ENCODE measurements at places on chromosomes 7 and 10. TPM values are rescaled to one million over a fixed set of nuclear protein-coding genes. Genes with fewer than 3 reads are reported as not detected.

GRCh38 chr10:13213163-13213562 is 21.0 kb downstream of the UCMA start:
- H3K4me1 ChIP-seq = no peaks in the 10 kb centered on the region
- DNase-seq = no peak
- H3K27me3 ChIP-seq = no peaks in the 10 kb centered on the region
- H3K4me3 ChIP-seq = no peak overlapping the region

- DNase-seq = no peak
- H3K4me1 ChIP-seq = no peaks in the 10 kb centered on the region
- H3K36me3 ChIP-seq = no peaks in the 10 kb centered on the region
- H3K4me3 ChIP-seq = no peak overlapping the region
- no peaks in the 10 kb centered on the region for H3K27me3 ChIP-seq
- H3K27ac ChIP-seq = no peak overlapping the region
These were observed 79.4 kb upstream of the PRKAR2B start for GRCh38 chr7:106965108-106965507.

- no peak overlapping the region for H3K4me3 ChIP-seq
- DNase-seq = no peak
- no peaks in the 10 kb centered on the region for H3K27me3 ChIP-seq
- H3K36me3 ChIP-seq = no peaks in the 10 kb centered on the region
- no peaks in the 10 kb centered on the region for H3K4me1 ChIP-seq
- H3K27ac ChIP-seq = no peak overlapping the region
These were observed 3.5 kb downstream of the TMEM273 start for GRCh38 chr10:49184642-49185111.

DNA sequence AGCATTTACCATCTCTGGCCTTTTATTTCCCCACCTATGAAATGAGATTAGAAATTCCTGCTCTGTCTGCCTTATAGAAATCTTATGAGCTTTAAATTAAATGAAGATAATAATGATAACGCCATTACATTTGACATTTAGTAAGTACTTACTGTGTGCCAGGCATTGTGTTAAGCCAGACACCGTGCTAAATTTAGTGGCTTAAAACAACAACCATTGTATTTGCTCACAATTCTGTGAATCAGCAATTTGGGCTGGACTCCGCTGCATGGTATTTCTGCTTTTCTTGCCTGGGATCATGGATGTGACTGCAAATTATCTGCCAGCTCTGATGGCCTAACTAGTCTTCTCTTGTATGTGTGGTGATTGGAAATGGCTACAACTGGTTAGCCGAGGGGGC is 56.4 kb upstream of the CCDC6 start:
- H3K4me1 ChIP-seq = no peaks in the 10 kb centered on the region
- H3K27ac ChIP-seq = no peak overlapping the region
- no peaks in the 10 kb centered on the region for H3K36me3 ChIP-seq
- H3K4me3 ChIP-seq = no peak overlapping the region
- H3K27me3 ChIP-seq = no peaks in the 10 kb centered on the region
- DNase-seq = no peak

GRCh38 chr7:148286150-148286549 is 304.4 kb upstream of the C7orf33 start:
- DNase-seq = no peak
- no peaks in the 10 kb centered on the region for H3K27me3 ChIP-seq
- H3K4me3 ChIP-seq = no peak overlapping the region
- no peaks in the 10 kb centered on the region for H3K4me1 ChIP-seq

- peaks cover 3% of the 10 kb centered on the region for H3K4me1 ChIP-seq
- H3K27me3 ChIP-seq = no peaks in the 10 kb centered on the region
- no peak for DNase-seq
- H3K4me3 ChIP-seq = peak overlapping the region; percentile 37
- H3K27ac ChIP-seq = peak overlapping the region; percentile 48
- no peaks in the 10 kb centered on the region for H3K36me3 ChIP-seq
These were observed 14.4 kb downstream of the HTRA1 start for GRCh38 chr10:122475591-122476332.

DNA sequence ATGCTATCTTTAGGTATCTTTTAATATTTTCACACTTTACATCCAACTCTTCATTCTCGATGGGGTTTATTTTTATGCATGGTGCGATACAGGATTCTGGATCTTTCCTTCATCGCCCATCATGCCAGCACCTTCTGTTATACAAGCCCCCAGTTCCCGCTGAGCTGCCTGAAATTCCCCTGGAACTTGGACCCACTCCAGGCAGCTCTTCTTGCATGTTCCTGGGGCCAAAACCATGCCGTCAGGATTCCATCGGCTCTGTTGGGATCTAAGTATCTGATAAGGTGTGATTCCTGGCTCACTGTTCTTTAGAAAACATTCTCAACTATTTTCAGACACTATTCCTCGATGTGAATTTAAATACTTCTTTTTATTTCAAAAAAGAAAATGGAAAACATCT is 40.5 kb upstream of the PPP2R2D start:
- H3K4me3 ChIP-seq = no peak overlapping the region
- H3K27me3 ChIP-seq = peaks cover 37% of the 10 kb centered on the region
- H3K4me1 ChIP-seq = no peaks in the 10 kb centered on the region
- H3K27ac ChIP-seq = no peak overlapping the region

DNA sequence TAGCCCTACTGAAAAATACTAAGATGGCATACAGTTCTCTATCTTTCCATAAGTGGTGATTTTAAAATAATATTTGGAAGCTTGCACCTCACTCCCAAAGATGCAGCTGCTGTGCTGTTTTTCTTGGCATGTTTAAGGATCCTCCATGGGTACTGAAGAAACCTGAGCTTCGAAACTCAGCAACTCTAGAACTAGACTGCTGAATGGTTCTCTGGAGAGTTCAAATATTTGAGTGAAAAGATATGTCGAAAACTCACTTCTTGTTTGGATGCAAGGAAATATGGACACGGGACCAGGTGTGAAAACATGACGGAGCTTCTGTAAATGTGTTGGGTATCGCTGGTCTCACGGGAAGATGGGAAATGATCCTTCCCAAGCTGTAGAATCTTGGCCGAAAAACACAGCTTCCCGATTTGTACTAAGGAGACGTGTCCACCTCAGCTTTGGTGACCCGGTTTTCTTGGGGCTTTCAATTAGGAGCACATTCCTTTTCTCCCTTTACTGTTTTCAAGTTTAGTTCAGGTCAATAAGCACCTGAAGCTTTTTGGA is 543.8 kb upstream of the NRP1 start:
- no peaks in the 10 kb centered on the region for H3K4me1 ChIP-seq
- DNase-seq = no peak
- H3K27me3 ChIP-seq = no peaks in the 10 kb centered on the region
- H3K27ac ChIP-seq = no peak overlapping the region
- H3K36me3 ChIP-seq = no peaks in the 10 kb centered on the region

GRCh38 chr7:110719741-110720140 is 371.2 kb upstream of the LRRN3 start:
- H3K4me1 ChIP-seq = no peaks in the 10 kb centered on the region
- no peaks in the 10 kb centered on the region for H3K27me3 ChIP-seq
- no peak for DNase-seq

- no peak overlapping the region for H3K27ac ChIP-seq
- H3K27me3 ChIP-seq = no peaks in the 10 kb centered on the region
- H3K4me1 ChIP-seq = no peaks in the 10 kb centered on the region
These were observed 30.7 kb downstream of the ZNF777 start for GRCh38 chr7:149430192-149430591.

GRCh38 chr7:12133865-12134264 is 77.2 kb upstream of the TMEM106B start:
- no peaks in the 10 kb centered on the region for H3K27me3 ChIP-seq
- no peak overlapping the region for H3K4me3 ChIP-seq
- H3K27ac ChIP-seq = no peak overlapping the region
- H3K4me1 ChIP-seq = no peaks in the 10 kb centered on the region

DNA sequence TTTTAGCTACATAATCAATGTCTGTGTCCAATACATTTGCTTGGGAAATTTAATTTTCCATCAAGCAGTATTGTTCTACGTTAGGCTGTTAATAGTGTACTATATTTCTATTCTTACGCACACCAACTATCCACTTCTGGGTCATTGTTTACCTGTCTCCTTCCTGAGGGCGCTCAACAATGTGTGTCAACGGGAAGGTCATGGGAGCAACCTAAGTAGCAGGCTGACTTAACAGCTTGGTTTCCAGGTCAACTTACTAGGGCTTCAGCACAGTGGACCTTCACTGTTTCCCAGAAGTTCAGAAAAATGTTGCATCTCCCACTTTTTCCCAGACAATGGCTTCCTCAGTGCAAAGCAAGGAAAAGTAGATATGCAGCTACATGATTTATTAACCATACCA is 13.7 kb downstream of the THSD7A start:
- no peak for DNase-seq
- no peak overlapping the region for H3K4me3 ChIP-seq
- no peak overlapping the region for H3K27ac ChIP-seq
- no peaks in the 10 kb centered on the region for H3K36me3 ChIP-seq

GRCh38 chr7:158487631-158488151 is 99.9 kb downstream of the PTPRN2 start:
- H3K4me1 ChIP-seq = no peaks in the 10 kb centered on the region
- no peak overlapping the region for H3K4me3 ChIP-seq
- DNase-seq = no peak
- no peak overlapping the region for H3K27ac ChIP-seq

DNA sequence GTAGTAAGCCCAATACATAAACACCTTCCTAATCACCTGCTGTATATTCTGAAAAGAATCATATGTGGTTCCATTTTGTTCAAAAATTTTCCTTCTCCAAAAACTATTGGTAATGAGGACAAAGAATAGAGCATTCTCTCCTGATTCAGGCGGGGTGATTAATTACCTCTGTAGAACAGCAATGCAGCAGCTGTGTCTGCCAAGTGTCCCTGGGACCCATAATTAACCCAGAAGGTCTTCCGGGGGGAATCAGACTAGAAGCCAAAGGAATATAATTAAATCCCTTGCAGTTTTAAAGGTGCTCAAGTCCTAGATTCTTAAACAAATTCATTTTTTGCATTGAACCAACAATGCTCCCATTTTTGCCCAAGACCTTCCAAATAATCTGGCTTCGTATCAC is 60.3 kb upstream of the ABLIM1 start:
- H3K36me3 ChIP-seq = no peaks in the 10 kb centered on the region
- no peak overlapping the region for H3K4me3 ChIP-seq
- H3K4me1 ChIP-seq = no peaks in the 10 kb centered on the region
- H3K27me3 ChIP-seq = no peaks in the 10 kb centered on the region
- no peak for DNase-seq

DNA sequence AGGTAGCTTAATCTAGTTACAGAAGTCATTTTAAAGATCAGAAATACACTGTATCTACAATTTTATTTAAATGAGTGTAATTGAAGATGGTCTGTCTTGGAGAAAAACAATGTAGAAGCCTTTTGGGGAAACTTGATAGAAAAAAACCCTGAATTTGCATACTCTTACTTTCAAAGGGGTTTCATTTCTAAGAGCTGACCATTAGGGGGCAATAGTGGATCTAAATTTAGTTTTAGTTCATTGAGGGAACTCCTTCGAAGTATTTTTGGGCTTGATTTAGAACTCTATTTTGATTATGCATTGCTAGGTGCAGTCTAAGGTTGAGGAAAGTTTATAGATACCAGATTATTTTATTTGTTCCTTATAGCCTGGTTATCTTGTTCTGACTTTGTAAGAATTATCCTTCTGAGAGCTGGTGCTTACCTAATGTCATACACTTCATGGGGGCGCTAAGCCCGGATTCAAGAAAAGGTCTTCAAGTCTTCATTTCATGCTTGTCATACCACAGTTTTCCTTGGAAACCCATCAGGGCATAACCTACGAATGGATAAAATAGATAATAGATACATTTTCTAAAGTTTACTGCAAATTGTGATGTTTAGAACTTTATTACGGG is 69.1 kb upstream of the MXI1 start:
- DNase-seq = no peak
- H3K4me1 ChIP-seq = no peaks in the 10 kb centered on the region
- H3K27me3 ChIP-seq = no peaks in the 10 kb centered on the region

GRCh38 chr7:47471831-47472230 is 110.1 kb downstream of the TNS3 start:
- no peaks in the 10 kb centered on the region for H3K36me3 ChIP-seq
- peak overlapping the region; percentile 55 for H3K27ac ChIP-seq
- DNase-seq = no peak

DNA sequence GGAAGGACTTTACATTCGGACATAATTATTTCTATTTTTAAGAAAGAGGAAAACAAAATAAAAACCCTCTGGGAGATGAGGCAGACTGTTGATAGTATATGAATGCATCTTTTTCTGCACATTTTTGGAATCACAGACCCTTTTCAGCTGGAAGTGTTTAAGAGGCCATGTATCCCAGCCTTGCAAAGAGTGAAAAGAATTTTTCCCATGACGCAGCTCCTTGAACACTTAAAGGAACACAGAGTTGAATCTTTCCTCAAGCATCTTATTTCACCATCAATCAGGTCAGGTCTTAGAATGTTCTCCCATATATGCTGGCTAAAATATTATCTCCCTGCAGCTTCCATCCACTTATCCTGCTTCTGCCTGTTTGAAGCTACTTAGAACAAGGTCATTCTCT is 45.9 kb upstream of the PAPSS2 start:
- no peaks in the 10 kb centered on the region for H3K36me3 ChIP-seq
- no peaks in the 10 kb centered on the region for H3K4me1 ChIP-seq
- no peak overlapping the region for H3K4me3 ChIP-seq
- no peak overlapping the region for H3K27ac ChIP-seq
- H3K27me3 ChIP-seq = no peaks in the 10 kb centered on the region

DNA sequence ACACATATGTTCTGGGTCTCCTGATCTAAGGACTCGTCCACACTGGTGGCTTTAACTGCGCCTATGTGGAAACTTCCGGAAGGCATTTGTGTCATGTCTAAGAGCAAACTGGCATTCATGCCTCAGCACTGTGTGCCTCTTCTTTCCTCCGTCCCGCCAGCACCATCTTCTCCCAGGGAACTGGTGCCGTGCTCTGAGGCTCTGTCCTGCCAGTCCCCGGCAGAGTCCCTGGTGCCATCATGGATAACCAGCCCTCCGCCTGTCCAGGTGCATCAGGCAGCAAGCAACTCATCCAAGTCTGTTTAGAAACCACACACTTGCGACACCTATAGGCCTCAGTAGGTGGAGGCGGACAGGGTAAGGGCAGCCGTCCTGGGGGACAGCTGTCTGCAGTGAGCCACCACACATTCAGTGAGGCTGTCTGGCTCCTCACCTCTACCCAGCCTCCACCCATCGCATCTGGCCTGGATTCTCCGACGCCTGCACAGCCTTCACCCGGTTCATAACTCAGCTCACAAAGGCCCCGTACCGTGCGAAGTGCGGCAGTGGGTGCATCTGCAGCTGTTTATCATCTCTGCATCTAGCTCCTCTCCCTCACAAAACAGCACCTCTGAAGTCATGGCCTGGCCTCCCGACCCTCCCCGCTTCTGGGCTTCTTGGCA is 162.7 kb downstream of the DIP2C start:
- H3K27ac ChIP-seq = no peak overlapping the region
- DNase-seq = no peak
- H3K4me1 ChIP-seq = no peaks in the 10 kb centered on the region
- H3K36me3 ChIP-seq = no peaks in the 10 kb centered on the region
- no peaks in the 10 kb centered on the region for H3K27me3 ChIP-seq

GRCh38 chr7:129053938-129054437 is 923 bp downstream of the TNPO3 start:
- no peaks in the 10 kb centered on the region for H3K36me3 ChIP-seq
- peak overlapping the region; percentile 98 for H3K27ac ChIP-seq
- no peaks in the 10 kb centered on the region for H3K27me3 ChIP-seq

The LBX1 gene
- not detected for total RNA-seq

The CUBN gene
- 5.7 TPM for total RNA-seq

The GRM3 gene
- not detected for total RNA-seq

The OPALIN gene
- total RNA-seq = not detected

The SLC26A5 gene
- total RNA-seq = 1.0 TPM

The HTR5A gene
- total RNA-seq = not detected

The ARL5B gene
- 15.4 TPM for total RNA-seq

The SH2B2 gene
- total RNA-seq = 6.6 TPM

The AUTS2 gene
- total RNA-seq = 94.3 TPM

The PNLIPRP2 gene
- not detected for total RNA-seq

The SHTN1 gene
- 36.0 TPM for total RNA-seq

The WEE2 gene
- total RNA-seq = not detected

The OPN1SW gene
- total RNA-seq = not detected
